ENCODE measurements at places on chromosomes 5 and 9. TPM values are rescaled to one million over a fixed set of nuclear protein-coding genes. Genes with fewer than 3 reads are reported as not detected.

The FAM200C gene
- 0.14 TPM for polyA plus RNA-seq

The SAPCD2 gene
- 0.10 TPM for polyA plus RNA-seq

The ARAP3 gene
- 0.73 TPM for polyA plus RNA-seq

The FOXD4 gene
- not detected for polyA plus RNA-seq

The QSOX2 gene
- 0.87 TPM for polyA plus RNA-seq

DNA sequence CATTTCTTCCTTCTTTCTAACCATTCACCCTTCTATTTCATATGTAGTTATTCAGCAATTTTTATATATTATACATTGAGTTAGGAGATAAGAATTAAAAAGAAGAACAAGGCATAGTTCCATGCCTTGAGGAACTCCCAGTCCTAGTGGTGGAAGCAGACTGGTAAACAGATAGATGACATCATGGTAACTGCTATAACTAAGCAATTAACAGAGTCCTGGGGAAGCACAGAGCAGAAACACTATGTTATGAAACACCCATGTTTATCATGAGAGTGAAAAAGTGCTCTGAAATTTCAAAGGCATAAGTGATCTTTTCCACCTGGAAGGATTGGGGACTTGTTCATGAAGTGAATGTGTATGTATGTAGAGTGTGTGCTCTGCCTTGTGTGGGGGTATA is 14.6 kb downstream of the PAPPA start:
- DNase-seq, result no peak

- no peak for DNase-seq
Measured at GRCh38 chr5:19986806-19987205, 1.2 kb downstream of the CDH18 start.

- no peak for DNase-seq
Measured at GRCh38 chr9:107645464-107645833, 155.9 kb upstream of the KLF4 start.

DNA sequence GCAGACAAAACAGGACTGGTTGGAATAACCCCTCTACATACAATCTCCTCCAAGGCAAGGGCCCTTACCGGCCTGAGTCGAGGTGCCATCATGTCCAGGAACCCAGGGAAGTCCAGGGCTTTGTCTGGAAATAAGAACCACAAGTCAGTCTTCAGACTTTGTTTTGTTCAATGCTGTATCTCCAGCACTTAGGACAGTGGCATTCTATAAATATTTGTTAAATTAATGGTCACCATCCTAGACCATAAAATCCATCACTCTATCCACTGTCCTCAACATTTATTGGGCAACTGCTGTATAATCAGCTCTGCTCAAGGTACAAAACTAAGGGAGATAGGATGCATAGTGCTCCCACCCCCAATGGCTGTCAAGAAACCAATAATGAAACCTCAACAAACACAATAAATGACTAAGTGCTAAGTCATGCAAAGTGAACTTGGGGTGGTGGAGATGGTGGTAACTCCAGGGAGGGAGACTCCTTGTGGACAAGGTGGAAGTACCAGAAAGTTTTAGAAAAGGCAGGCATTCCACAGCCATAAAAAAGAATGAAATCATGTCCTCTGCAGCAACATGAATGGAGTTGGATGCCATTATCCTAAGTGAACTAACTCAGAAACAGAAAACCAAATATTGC is 5.0 kb downstream of the RELL2 start:
- DNase-seq, result no peak

- DNase-seq, result no peak
Measured at GRCh38 chr9:132792547-132792946, 85.5 kb downstream of the AK8 start.

The MARCHF11 gene
- polyA plus RNA-seq, result not detected

GRCh38 chr5:62538017-62538942 is 40.3 kb upstream of the LRRC70 start:
- DNase-seq, result no peak

DNA sequence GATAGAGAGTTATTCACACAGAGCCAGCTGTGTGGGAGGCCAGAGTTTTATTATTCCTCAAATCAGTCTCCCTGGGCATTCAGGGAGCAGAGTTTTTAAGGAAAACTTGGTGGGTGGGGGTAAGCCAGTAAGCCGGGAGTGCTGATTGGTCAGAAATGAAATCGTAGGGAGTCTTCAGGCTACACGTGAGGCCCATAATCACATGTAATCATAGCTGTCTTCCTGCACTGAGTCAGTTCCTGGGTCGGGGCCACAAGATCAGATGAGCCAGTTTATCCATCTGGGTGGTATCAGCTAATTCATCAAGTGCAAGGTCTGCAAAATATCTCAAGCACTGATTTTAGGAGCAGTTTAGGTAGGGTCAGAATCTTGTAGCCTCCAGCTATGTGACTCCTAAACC is 10.8 kb upstream of the TTC39B start:
- DNase-seq, result no peak

The ZNF366 gene
- not detected for polyA plus RNA-seq

- DNase-seq, result no peak
Measured at GRCh38 chr5:18000744-18001143, 366.5 kb downstream of the TAF11L14 start.

DNA sequence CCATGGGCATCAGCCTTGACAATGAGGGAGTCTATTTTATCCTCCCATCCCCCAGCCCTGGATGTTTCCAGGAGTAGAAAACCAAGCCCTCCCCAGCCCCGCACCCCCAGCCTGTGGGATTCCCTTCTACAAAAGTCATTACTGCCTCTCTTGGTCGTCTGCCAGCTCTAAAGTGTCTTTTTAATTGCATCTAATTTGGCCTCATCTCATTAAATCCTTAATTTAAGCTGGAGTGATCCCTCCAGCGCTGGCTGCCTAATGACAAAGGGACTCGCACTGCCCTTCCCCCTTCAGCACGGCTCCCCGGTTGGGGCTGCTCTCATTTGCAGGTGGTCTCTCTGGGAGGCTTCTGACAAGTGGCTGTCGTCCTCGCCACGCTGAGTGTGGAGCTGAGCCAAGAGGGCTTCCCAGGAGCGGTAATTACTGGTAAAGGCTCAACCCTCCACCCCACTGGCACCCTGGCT is 107.9 kb upstream of the ALDH1B1 start:
- DNase-seq, result no peak

DNA sequence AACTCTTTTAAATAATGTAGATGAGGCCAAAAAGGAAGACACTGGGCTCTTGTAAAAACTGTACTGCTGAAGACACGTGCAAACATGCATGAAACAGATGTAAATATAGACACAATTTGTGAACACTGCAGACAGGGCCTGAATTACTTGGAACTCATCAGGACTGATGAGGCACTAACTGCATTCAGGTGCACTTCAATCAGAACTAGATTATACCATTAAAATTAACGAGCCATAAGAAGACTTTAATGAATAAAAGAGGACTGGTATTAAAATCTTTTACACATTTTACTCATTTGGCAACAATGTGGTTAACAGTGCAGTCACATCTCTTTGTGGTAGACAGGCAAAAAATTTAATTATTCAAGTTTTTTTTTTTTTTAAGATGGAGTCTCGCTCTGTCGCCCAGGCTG is 13.4 kb upstream of the ZCCHC9 start:
- DNase-seq, result no peak

- DNase-seq, result peak; percentile 58
Measured at GRCh38 chr5:135191084-135191826, 157.2 kb upstream of the PITX1 start.
